ENCODE measurements at places on chromosomes 6 and 20.

DNA sequence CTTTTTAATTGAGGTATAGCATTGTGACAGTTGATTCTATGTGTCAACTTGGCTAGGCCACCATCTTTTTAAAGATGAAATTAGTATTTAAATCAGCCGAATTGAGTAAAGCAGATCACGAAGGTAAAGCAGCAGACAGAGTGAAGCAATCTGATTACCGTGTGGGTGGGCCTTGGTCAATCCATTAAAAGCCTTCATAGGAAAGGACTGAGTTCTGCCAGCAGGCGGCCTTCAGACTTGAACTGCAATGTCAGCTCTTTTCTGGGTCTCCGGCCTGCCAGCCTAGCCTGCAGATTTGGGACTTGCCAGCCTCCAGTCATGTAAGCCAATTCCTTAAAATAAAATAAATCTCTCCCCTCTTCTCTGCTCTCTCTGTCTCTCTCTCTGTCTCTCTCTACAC lies 22.4 kb upstream of the TGM2 start:
- DNase-seq = no peak

DNA sequence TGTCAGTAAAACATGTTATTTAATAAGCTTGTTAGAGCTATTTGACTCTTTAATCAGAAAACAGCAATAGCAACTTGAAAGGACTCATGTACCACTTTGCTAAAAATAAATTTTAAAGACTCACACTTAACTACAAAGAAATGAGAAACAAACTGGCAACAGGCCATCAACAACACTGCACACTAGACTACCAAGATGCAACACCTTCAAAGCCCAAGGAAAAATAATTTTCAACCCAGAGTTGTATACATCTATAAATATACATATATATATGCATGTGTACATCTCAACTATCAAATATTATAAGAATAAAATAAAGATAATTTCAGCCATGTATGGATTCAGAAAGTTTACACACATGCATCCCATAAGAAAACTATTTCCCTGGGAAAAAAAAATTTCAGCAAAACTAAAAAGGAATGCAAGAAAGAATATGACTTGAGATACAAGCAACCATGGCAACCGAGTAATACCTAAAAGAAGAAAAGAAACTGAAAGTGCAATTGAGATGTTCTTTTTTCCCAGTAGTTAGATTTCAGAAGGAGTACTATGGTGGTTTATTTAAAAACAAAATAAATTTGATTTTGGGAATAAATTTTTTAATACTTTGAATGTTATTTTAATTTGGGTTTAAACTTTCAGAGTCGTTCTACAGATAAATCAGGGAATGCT lies 303.8 kb downstream of the UBE3D start:
- peak; percentile 40 for DNase-seq

GRCh38 chr20:2387180-2387577 lies 6.5 kb downstream of the TGM6 start:
- DNase-seq = peak; percentile 29

DNA sequence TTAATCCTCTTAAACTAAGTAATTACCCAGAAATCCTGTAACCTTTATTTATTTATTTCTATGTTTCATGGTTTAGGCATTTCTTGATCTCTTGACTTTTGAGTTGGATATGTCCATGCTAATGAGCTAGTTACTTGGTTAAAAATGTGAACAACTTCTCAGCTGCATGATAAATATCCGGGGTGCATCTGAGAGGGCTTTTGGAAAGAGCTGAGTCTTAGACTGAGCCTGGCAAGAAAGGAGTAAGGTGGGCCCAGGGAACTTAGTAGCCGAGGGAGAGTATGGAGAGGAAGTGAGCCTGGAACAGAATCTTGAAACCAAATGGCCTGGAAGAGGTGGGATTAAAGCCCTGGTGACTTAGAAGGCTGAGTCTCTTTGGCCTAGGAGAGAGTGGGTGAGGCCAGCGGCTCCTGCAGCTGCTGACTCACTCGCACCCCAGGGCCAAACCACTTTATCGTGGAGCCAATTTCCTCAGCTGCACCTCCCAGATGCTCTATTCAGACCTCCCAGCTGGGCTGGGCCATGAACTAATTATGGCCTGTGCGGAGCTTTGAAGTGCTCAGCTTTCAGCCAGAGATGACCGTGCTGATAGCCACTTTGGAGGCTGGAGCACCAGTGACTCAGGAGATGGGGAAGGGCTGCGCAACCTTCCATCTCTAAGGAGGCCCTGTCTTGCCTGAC lies 19.1 kb downstream of the TGM3 start:
- DNase-seq = peak; percentile 58

- no peak for DNase-seq
Observed at GRCh38 chr6:45689926-45690615, 312.3 kb upstream of the SUPT3H start.

GRCh38 chr6:35613762-35614161 lies 75.0 kb downstream of the FKBP5 start:
- DNase-seq = no peak

All from astrocyte of the hippocampus (primary cell).